ENCODE measurements at places on chromosomes 4 and X.

GRCh38 chr4:6137027-6137746, 63.2 kb downstream of the JAKMIP1 start:
- no peak for DNase-seq

DNA sequence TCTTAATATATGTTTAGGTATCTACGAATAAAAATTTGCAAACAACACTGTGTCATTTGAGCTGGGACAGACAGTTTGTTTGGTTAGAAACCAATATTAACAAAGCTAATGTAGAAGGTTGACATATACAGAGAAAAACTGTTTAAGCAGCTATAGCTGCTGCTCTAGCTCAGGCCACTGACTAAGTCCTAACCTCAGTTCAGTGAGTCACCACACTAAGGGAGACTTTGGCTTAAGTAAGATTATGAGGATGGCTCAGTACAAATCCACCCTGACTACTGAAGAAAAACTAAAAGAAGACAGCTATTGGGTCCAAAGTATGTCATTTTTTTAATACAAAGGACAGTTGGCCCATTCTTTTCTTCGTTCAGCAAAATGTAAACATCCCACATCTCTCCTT, 717.3 kb upstream of the ACTRT1 start:
- DNase-seq, result no peak

- DNase-seq, result no peak
Measured at GRCh38 chr4:123709336-123709735, 312.7 kb downstream of the SPRY1 start.

GRCh38 chr4:179595671-179596410, 2153.6 kb upstream of the AGA start:
- no peak for DNase-seq

- no peak for DNase-seq
Measured at GRCh38 chrX:107526141-107526540, 76.7 kb downstream of the FRMPD3 start.

- no peak for DNase-seq
Measured at GRCh38 chr4:99640676-99641075, 17.0 kb downstream of the C4orf54 start.

GRCh38 chr4:84938316-84938715, 28.2 kb downstream of the WDFY3 start:
- no peak for DNase-seq

- no peak for DNase-seq
Measured at GRCh38 chrX:123340696-123341095, 156.6 kb downstream of the GRIA3 start.

- no peak for DNase-seq
Measured at GRCh38 chr4:8867624-8868320, 3.9 kb downstream of the HMX1 start.

- no peak for DNase-seq
Measured at GRCh38 chr4:792626-793092, 33.3 kb downstream of the CPLX1 start.

DNA sequence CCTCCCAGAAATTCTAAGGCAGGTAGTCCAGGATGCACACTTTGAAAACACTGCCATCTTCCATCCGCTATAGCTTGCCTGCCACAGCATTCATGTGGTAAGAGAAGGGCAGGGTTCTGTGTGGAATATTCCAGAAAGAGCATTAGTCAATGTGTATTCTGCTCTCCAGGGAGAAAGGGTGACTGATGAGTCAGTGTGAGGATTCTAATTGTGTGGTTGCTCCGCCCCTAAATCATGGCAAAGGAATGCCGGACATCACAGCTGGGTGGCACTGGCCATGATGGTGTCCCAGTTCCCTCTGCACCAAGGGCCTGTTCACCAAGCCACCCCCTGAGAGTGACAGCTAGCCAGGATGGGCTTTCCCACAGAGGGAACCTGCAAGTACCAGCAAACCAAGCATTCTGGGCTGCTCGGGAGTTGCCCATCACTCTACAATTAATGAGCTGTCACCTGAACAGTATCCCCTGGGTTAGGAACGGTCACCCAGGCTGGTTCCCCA, 9.5 kb downstream of the IDS start:
- no peak for DNase-seq

DNA sequence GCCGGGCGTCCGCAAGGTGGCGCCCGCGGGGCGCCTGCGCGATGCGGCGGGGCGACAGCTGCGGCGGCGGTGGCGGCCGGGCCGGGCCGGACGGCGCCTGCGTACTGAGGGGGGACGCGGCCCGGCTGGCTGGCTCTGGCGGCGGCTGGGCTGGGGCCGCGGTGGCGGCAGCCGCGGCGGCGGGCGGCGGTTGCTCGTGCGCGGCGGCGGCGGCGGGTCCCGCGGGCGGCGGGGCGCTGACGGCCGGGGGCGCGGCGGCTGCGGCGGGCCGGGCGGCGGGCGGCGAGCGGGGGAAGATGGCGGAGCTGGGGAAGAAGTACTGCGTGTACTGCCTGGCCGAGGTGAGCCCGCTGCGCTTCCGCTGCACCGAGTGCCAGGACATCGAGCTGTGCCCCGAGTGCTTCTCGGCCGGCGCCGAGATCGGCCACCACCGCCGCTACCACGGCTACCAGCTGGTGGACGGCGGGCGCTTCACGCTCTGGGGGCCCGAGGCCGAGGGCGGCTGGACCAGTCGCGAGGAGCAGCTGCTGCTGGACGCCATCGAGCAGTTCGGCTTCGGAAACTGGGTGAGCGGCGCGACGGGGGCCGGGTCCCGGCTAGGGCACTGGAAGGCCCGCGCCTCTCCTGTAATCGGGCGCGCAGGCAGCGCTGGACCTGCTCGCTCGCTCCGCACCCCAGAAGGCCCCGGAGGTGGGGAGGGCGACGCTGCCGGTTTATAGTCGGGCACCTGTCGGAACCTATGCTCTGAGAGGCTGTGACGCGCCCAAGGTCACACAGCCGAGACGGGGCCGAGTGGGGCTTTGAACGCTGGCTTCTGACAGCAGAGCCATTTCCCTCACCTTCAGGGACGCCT, at the start of gene TADA2B:
Gene TADA2B, plus strand, starts transcription at position 89 of the 853 bp plus-strand sequence. Its CDS starts 208 bp downstream, at position 297.
- DNase-seq, result peak; percentile 30

GRCh38 chr4:63302792-63303191, 1106.5 kb downstream of the TECRL start:
- DNase-seq, result no peak

- no peak for DNase-seq
Measured at GRCh38 chr4:1137850-1138249, 24.5 kb upstream of the RNF212 start.

GRCh38 chr4:36392024-36392423, 110.6 kb downstream of the DTHD1 start:
- DNase-seq, result no peak

GRCh38 chr4:184807256-184807655, 18.5 kb downstream of the ACSL1 start:
- no peak for DNase-seq

- DNase-seq, result no peak
Measured at GRCh38 chr4:9987749-9988362, 33.4 kb downstream of the SLC2A9 start.

DNA sequence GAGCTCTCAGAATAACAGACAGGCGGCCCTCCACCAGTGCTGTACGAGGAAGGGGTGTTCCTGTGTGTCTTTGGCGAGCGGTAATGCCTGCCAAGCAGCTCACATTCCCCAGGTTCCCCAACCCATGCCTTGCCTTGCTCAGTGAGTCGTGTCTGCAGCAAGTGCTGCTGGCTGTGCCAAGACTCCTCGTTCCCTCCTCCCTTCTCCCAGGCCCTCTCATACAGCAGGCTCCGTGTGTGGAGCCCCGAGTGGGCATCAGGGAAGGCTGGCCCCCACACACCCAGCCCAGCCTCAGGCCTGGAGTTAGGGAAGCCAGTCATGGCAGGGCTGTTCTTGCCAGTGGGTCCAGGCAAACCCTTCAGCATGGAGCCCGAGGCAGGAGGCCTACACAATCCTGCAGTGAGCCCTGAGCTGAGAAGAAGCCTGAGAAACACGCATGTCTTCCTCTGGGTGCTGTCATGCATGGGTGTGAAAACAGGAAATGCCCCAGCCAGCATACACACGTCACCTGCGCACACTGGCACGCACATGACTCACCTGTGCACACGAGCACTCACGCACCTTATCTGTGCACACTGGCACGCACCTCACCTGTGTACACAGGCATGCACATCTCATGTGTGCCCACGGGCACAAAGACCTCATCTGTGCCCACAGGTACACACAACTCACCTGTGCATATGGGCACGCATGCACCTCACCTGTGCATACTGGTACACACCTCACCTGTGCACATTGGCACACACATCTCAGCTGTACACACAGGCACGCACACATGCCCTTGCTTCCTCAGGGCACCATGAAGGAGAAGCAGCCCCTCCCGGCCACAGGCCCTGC, 238.7 kb downstream of the DHRSX start:
- DNase-seq, result no peak

DNA sequence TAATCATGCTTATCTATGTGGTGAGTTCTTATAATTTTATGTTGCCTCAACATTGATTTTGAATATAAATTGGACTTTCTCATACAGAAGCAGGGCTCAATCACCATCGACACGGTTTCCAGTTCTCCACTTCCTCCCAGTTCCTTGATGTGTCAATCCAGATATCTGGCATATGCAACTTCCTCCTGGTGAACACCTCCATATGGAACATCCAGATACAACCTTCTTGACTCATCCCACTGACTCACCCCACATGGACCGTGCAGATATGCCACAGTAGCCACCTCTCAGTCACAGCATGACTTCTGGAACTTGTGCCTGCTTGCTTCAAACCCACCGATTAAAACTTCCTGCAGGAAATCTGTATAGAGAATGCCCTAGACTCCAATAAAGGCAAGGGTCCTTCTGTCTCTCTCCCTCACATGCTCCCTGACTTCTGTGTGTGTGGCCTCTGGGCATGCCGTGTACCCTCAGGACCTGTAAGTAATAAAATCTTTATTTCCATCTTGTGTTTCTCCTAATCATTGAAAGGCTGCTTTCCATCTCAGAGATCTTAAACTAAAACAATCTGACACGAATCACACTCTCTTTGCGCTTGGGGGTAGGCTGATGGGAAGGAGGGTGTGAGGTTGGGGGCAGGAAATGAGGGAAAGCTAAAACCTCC, 67.0 kb downstream of the HTRA3 start:
- no peak for DNase-seq

- no peak for DNase-seq
Measured at GRCh38 chr4:168795346-168795745, 214.7 kb downstream of the CBR4 start.

DNA sequence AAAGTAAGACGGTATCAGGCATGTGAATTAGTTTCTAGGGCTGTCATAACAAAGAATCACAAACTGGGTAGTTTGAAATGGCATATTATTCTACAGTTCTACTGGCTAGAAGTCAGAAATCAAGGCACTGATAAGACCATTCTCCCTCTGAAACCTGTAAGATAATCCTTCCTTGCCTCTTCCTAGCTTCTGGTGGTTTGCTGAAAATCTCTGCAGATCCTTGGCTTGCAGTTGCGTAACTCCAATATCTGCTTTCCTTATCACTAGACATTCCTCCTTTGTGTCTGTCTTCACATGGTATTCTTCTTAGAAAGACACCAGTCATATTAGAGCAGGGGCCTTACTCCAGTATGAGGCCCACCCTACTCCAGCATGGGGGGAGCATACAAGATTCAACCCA, 19.6 kb upstream of the LCORL start:
- DNase-seq, result no peak

- no peak for DNase-seq
Measured at GRCh38 chr4:76377911-76378310, 43.0 kb downstream of the CCDC158 start.

GRCh38 chr4:182845618-182846017, 71.6 kb downstream of the DCTD start:
- DNase-seq, result no peak

GRCh38 chrX:142068365-142068764, 136.7 kb downstream of the MAGEC2 start:
- DNase-seq, result no peak

GRCh38 chr4:42150653-42151567, 1.5 kb downstream of the BEND4 start:
- DNase-seq, result no peak

DNA sequence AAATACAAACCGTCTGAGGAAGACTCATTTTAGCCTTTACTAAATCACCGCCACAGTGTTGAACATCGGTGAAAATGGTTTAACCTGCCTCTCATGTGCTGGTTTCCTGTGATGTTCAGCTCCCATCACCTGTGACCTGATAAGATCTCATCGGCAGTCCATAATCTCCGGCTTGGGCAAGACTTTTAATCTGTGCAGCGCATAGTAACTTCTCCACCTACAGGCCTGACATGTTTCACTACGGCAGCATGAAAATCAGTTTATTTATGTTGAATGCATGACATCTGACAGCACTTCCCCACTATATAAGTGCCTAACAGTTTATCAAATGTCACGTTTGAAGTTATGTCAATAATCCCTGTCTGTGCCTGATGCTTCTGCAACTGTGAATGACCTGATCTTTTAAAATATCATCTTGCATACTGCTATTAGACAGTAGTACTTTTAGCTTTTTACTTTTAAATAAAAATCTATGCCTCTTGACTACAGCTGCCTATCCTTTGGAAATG, 1919.8 kb upstream of the AGA start:
- no peak for DNase-seq

DNA sequence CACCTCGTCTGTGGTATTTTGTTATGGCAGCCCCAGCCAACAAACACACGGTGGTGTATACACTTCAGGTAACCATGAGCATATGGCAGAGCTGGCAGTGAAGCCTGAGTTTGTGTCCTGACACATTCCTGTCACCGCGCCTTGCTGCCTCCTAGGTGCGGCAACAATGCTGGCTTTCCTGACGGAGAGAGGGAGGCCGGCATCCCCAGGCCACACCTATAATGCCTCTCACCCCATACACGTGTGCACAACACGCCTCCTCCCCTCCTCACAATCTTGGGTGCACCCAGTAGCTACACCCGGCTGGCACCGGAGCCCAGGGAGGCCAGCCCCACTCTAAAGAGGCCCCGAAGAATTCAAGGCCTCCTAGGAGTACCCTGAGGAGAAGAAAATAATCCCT, 158.5 kb downstream of the NSUN7 start:
- DNase-seq, result peak; percentile 15

GRCh38 chr4:115770046-115770543, 656.7 kb upstream of the NDST4 start:
- DNase-seq, result no peak

GRCh38 chr4:132592340-132592739, 556.8 kb upstream of the PCDH10 start:
- no peak for DNase-seq

DNA sequence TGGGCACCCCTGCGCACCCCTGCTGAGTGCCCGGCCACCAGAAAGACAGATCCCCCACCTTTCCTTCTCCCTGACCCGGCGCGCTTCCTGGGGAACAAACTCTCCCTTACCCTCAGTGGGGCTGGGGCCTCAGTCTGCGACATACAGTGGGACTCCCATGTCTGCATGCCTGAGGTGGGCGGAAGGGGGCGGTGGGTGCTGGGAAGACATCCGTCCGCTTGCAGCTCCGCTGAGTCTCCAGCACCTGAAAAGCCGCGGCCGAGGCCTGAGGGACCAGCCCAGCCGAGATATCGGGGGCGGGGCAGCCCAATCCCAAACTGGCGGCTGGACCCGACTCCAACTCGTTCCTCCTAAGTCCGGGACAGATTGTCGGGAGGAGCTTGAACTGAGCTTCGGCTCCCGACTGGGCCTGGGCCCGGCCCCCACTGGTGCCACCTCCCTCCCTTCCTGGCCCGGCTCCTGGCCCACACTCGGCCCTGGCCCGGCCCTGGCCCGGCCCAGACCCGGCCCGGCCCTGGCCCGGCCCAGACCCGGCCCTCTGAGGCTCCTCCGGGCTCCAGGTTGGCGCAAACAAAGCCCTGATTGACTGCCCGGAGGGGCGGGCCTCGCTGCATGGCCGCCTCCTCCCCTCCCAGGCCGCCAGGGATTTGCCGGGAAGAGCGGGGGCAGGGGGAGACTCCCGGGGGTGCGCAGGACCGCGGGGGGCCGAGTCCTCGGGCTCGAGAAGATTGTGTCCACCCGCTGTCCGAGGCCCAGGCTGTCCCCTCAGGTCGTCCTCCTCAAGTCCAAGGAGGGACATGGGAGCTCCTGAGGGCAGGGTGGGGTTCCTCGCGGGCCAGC, 877 bp upstream of the SLC16A2 start:
- DNase-seq, result peak; percentile 54

Data from substantia nigra (tissue), 51 donors.